ENCODE measurements at places on chromosomes 1 and 21.

DNA sequence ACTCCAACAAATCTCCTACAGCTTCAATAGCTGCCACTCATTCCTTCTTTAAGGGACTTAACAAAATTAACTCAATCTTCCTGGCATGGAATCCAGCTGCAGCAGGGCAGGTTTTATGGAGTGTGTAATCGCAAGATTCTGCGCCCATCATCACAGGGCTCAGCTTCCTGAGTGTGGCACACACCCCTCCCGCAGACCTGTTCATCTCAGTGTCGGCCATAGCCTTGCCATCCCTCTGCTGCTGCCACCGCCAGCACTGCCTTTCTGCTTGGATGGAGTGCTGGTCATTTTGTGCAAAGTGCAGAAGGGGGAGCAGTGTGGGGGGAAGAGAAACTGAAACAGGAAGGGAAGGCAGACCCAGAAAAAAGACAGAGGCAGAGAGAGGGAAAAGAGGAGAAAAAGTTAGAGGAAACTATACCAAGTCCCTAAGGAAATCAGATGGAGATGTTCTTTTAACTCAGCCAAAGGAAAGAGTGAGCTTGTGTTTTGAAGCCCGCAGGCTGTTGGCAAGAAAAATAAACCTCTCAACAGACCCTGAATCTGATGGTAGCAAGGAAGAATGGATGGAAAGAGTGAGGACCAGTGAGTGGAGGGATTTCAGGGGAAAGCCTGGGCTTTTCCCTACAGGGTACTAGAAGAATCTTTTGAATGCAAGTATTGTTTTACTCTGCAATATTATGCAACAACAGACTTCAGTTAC lies 324.2 kb downstream of the SEC16B start:
- no peak for DNase-seq

DNA sequence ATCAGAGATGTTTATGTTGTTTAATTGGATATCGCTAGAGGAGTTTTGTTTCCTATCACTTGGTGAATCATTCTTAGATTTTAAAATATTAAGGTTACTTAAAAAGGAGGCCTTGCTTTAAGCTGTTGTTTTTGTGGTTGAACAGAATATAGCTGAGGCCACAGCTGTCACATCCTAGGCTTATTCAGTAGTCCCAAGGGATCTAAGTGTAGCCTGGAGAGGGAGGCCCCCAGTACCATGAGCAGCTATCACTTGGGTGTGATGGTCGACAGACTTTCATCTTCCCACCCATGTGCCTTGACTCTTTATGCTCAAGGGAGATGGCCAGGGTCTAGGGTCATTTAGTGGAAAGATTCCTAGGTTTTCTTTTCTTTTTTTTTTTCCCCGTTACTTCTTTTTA lies 278.7 kb downstream of the HHAT start:
- DNase-seq: no peak

GRCh38 chr1:170196490-170197236 lies 50.9 kb downstream of the NTMT2 start:
- DNase-seq: no peak

DNA sequence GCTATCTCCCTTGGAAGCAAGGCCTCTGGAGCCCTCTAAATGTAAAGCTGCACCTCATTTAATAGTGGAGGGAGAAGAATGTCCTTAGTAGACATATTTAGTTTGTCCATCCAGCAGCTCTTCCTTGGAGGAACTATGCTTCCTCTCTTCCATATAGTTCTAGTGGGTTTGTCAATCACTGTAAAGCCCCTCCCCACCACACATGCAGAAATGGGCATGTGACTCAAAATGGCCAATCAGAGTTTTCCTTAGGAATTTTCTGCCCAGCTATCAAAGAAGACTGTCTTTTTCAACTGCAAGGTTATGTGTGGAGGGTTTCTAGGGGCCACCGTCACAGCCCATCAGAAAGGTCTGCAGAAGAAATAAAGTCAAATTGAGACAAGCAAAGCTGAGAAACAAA lies 175.5 kb downstream of the MIS18A start:
- no peak for DNase-seq

GRCh38 chr1:12208764-12209494 lies 20.9 kb upstream of the VPS13D start:
- peak; percentile 75 for DNase-seq

DNA sequence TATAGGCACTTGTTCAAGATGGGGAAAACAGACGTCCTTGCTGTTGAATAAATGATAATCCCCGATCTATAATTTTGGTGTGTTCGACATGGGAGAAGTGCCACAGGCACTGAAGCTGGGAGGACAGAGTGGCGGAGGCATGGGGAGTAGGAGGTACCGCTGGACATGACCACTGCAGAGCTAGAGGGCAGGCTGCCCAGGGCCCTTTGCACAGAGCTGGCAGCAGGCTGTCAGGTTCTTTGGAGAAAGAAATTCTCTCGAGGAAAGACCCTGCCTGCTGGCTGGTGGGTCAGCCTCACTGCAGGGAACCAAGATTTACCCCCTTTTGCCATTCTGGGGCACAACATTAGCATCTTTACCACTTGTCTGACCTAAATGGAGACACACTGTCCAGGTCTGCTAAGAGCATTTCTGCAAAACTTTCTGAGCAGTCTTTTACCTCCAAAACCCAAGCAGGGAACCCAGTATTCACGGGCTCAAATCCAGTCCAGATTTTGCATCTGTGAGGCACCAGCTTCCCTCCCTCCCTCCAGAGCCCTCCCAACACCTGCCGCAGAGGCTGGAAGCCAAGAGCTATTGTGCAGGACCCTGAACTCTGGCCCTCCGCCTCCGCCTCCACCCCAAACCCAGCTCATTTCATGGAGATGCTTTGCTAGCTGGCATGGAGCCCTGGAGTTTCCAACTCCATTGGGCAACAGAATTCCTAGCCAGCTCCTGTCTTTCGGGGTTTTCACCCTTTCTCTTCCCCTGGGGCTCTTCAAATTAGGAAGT lies 142.3 kb downstream of the PLXNA2 start:
- DNase-seq: no peak

DNA sequence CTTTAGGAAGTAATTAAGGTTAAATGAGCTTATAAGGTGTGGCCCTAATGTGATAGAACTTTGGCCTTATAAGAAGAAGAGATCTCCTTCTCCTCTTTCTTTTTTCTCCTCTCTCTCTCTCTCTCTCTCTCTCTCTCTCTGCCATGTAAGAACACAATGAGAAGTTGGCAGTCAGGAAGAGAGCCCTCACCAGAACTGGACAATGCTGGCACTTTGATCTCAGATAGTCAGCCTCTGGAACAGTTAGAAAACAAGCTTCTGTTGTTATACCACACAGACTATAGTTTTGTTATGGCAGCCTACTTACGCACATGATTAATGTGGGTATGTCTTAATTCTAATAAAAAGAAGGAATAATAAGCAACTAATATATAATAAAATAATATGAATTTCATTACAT lies 444.2 kb upstream of the LRRC7 start:
- no peak for DNase-seq

- no peak for DNase-seq
Observed at GRCh38 chr1:150514913-150515327, 632 bp upstream of the FALEC start.

- DNase-seq: no peak
Observed at GRCh38 chr1:235960809-235961208, 94.1 kb upstream of the LYST start.

- no peak for DNase-seq
Observed at GRCh38 chr1:95022644-95022926, 50.2 kb downstream of the ALG14 start.

GRCh38 chr1:21099034-21099868 lies 77.4 kb downstream of the EIF4G3 start:
- DNase-seq: no peak

- DNase-seq: no peak
Observed at GRCh38 chr21:35578831-35579471, 481.4 kb downstream of the SETD4 start.

- no peak for DNase-seq
Observed at GRCh38 chr1:28180306-28181305, 4.1 kb upstream of the PTAFR start.

GRCh38 chr1:53183095-53183990 lies 13.3 kb upstream of the CPT2 start:
- DNase-seq: no peak

- no peak for DNase-seq
Observed at GRCh38 chr1:61921435-61921834, 179.2 kb downstream of the PATJ start.

DNA sequence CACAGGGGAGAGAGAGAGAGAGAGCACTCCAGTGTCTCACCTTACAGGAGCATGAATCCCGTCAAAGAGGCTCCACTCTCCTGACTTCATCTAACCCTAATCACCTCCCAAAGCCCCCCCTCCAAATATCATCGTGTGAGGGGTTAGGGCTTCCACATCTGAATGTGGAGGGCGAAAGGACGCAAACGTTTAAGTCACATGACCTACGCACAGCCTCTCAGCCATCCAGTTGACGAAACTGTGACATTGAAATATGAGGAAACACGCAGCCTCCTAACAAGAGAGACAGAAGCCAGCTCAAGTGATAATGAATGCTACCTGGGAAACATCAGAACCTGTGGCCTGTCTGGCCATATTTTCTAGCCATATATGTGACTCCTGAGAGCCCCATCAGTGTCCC lies 63.7 kb downstream of the MATN1 start:
- DNase-seq: no peak

- DNase-seq: no peak
Observed at GRCh38 chr1:232538943-232539302, 91.0 kb downstream of the SIPA1L2 start.

GRCh38 chr1:55703726-55704363 lies 488.7 kb upstream of the USP24 start:
- no peak for DNase-seq

DNA sequence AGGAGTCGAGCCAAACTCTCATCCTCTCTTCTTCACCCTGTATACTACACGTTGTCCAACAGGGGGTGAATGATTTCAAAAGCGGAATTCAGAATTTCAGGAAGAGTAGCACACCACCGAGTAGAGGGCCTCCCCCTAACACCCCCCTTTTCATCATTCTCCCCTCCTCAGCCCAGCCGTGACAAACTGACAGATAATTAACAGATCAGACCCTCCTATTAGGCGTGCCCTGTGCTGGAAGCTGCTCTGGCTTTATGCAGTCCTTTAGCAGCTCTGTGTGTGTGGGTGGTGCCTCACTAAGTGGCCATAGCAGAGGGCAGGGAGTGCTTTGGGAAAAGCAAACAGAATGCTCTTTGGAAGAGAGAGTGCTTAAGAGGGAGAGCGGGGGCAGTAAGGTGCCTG lies 44.3 kb downstream of the PEX14 start:
- no peak for DNase-seq

DNA sequence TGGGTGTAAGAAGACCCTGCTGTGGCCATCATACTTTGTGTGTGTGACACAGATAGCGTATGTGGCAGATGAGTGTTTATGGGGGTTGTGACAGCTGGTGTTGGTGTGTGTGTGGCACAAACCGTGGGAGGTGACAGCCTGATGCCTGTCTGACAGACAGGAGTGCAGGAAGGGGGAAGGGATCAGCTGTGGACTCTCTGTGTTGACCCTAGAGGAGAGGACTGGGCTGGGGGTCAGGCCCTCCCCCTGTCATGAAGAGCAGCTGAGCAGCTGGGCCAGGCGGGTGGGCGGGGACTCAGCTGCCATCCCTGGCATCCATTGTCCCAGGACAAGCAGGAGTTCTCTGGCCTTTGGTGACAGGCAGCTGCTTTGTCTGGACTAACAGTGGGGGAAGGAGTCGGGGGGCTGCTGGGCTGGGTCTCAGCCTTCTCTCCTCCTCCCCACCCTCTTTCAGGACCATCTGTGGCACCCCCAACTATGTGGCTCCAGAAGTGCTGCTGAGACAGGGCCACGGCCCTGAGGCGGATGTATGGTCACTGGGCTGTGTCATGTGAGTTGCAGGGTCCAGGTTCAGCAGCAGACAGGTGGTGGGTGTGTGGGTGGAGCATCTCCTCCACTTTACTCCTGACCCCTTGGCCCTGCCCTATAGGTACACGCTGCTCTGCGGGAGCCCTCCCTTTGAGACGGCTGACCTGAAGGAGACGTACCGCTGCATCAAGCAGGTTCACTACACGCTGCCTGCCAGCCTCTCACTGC lies 2.3 kb downstream of the PLK3 start:
- DNase-seq: no peak

- DNase-seq: no peak
Observed at GRCh38 chr1:162193221-162193620, 123.7 kb downstream of the NOS1AP start.

GRCh38 chr1:24888971-24889676 lies 41.0 kb downstream of the RUNX3 start:
- DNase-seq: no peak

DNA sequence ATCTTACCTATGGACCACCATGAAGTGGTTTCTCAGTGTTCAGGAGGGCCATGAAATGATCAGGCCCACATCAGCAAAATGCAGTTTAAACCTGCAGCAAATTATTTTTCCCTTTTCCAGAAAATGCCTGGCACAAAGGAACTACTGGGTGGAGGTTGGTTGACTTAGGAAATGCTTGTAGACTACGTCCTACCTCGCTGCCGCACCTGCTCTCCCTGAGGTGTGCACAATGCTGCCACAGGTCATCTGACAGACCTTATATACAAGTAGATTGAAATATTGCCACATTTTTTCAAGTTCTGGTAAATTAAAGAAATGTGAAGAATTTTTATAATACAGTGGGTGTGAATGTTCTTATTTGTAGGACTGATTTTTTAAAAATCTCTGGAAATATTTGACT lies 166.7 kb upstream of the PDE4B start:
- DNase-seq: no peak

GRCh38 chr1:93597709-93598108 lies 83.9 kb downstream of the BCAR3 start:
- DNase-seq: no peak

- DNase-seq: no peak
Observed at GRCh38 chr1:220717800-220718640, 27.9 kb downstream of the C1orf115 start.

GRCh38 chr1:168894397-168894903 lies 165.4 kb upstream of the DPT start:
- DNase-seq: no peak

GRCh38 chr1:213689260-213689659 lies 298.5 kb upstream of the PROX1 start:
- no peak for DNase-seq

DNA sequence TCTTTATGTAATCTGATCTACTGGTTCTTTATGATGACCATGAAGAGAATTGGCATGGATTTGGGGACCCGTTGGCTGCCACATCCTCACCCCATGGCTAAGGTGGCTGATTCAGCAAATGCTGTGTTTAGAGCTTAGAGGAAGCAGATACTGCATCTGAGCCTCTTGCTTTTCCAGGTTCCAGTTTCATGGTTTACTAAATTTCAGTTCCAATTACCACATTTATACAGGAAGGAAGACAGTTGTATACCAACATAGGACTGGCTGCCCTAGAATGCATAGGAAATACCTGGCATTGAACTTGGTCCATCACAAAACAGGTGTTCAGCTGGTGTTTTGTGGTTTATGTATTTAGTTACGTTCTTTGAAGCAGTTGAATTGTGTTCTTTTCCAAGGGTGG lies 107.1 kb downstream of the ST3GAL3 start:
- no peak for DNase-seq

- no peak for DNase-seq
Observed at GRCh38 chr1:232764458-232765251, 40.6 kb upstream of the MAP10 start.

GRCh38 chr21:20086508-20086907 lies 911.7 kb upstream of the NCAM2 start:
- no peak for DNase-seq

All from stimulated activated CD8-positive, alpha-beta memory T cell treated with anti-CD3 and anti-CD28 coated beads, Interleukin-4, amount 100 ng/mL, for 1 hour (primary cell).